Omental fat pad (tissue), 4 donors: ENCODE measurements at places on chromosomes 3 and 15. TPM values are rescaled to one million over a fixed set of nuclear protein-coding genes. Genes with fewer than 3 reads are reported as not detected.

DNAH12 gene
- total RNA-seq = 0.72 TPM

WDR93 gene
- 0.36 TPM for total RNA-seq

DYNLT2B gene
- not detected for total RNA-seq

MYZAP gene
- total RNA-seq = 20.3 TPM

NAA80 gene
- total RNA-seq = 4.3 TPM

FILIP1L gene
- total RNA-seq = 49.8 TPM

LMAN1L gene
- total RNA-seq = not detected

ABHD17C gene
- 4.3 TPM for total RNA-seq

ADGRG7 gene
- not detected for total RNA-seq

GOLGA6L9 gene
- total RNA-seq = 2.5 TPM

PPARG gene
- total RNA-seq = 201 TPM

LDHAL6B gene
- total RNA-seq = not detected

CTSH gene
- total RNA-seq = 110 TPM

MAP1A gene
- total RNA-seq = 10.9 TPM

KBTBD8 gene
- 0.84 TPM for total RNA-seq

TRPM1 gene
- total RNA-seq = not detected

RASGRP1 gene
- total RNA-seq = 1.9 TPM

DLEC1 gene
- total RNA-seq = 0.47 TPM

ANKRD63 gene
- total RNA-seq = not detected

NEK11 gene
- 4.3 TPM for total RNA-seq

KLHL25 gene
- total RNA-seq = 25.8 TPM

FGF12 gene
- 2.4 TPM for total RNA-seq

CTXN2 gene
- not detected for total RNA-seq

LEKR1 gene
- not detected for total RNA-seq

ZNF717 gene
- total RNA-seq = 15.9 TPM

DALRD3 gene
- 34.6 TPM for total RNA-seq

CNTN4 gene
- total RNA-seq = 6.2 TPM

LRRC58 gene
- 35.5 TPM for total RNA-seq

DHFR2 gene
- 3.9 TPM for total RNA-seq

CD200R1 gene
- 4.3 TPM for total RNA-seq

KNG1 gene
- not detected for total RNA-seq

SMCO1 gene
- total RNA-seq = not detected

GATM gene
- 9.7 TPM for total RNA-seq

IDH3A gene
- 67.4 TPM for total RNA-seq

EEFSEC gene
- 23.0 TPM for total RNA-seq

SPESP1 gene
- 0.93 TPM for total RNA-seq

CACNA2D3 gene
- 4.6 TPM for total RNA-seq

SNRPA1 gene
- 25.8 TPM for total RNA-seq

ARL6 gene
- total RNA-seq = 3.4 TPM

DISP2 gene
- total RNA-seq = 0.19 TPM

IQSEC1 gene
- total RNA-seq = 51.0 TPM

LHFPL4 gene
- total RNA-seq = not detected

IMPG2 gene
- total RNA-seq = 0.56 TPM

CATSPER2 gene
- 1.9 TPM for total RNA-seq

CTNNB1 gene
- total RNA-seq = 495 TPM

PIERCE2 gene
- total RNA-seq = 3.2 TPM

P2RY12 gene
- total RNA-seq = 5.2 TPM

LOXL1 gene
- 7.6 TPM for total RNA-seq

SEC22C gene
- 59.7 TPM for total RNA-seq
